RWPE2 (cell line): ENCODE measurements at places on chromosomes 2 and 18.
A peak's percentile ranks its signal among the peaks of the same experiment; 100 is the strongest.

DNA sequence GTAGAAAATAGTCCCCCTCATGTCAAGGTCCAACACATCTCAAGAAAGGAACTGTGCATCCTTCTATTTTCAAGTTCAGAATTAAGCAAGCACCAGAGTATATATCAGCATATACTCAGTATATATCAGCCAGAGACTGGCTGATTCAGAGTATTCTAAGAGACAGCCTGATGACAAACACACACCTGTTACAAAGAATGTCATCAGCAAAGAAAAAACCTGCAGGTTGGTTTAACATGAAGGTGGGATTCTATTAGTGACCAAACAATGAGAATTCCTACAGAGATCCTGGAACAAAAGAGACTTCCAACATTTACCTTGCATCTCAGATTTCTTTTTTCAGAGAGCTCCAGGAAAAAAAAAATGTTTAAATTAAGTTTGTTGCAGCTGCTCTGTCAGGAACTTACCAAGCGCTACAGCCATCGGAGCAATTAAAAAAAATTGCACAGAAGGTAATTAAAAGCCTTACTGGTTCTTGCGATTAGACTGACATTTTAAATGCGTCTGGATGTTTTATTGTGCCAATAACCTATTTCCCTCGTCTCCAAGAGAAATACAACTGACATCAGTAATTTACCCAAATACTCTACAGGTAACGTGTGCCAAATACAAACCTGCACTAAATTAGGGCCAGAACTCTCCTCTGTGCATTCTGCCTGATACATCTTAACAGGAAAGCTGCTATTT is 218.1 kb downstream of the HNMT start:
- DNase-seq: no peak

GRCh38 chr2:225597911-225598310 is 198.4 kb downstream of the NYAP2 start:
- DNase-seq: no peak

DNA sequence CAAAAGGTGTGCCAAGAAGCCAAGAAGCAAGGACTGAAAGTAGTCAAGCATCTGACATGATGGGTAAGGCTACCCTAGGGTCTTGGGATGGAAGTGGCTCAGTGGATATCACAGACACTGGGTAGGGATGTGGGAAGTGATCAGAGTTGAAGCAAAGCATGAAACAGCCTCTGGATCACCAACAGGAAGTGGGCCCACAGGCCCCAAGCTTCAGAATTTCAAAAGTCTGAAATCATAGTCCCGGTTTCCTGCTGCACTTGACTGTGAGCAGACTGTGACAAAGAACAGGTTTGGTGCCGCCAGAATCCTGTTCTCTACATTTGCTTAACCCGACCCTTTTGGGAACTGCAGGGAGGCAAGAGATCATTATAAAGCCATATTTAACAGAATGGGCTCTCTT is 57.4 kb downstream of the SP100 start:
- no peak for DNase-seq

GRCh38 chr2:210591663-210592062 is 35.3 kb downstream of the CPS1 start:
- DNase-seq: no peak

DNA sequence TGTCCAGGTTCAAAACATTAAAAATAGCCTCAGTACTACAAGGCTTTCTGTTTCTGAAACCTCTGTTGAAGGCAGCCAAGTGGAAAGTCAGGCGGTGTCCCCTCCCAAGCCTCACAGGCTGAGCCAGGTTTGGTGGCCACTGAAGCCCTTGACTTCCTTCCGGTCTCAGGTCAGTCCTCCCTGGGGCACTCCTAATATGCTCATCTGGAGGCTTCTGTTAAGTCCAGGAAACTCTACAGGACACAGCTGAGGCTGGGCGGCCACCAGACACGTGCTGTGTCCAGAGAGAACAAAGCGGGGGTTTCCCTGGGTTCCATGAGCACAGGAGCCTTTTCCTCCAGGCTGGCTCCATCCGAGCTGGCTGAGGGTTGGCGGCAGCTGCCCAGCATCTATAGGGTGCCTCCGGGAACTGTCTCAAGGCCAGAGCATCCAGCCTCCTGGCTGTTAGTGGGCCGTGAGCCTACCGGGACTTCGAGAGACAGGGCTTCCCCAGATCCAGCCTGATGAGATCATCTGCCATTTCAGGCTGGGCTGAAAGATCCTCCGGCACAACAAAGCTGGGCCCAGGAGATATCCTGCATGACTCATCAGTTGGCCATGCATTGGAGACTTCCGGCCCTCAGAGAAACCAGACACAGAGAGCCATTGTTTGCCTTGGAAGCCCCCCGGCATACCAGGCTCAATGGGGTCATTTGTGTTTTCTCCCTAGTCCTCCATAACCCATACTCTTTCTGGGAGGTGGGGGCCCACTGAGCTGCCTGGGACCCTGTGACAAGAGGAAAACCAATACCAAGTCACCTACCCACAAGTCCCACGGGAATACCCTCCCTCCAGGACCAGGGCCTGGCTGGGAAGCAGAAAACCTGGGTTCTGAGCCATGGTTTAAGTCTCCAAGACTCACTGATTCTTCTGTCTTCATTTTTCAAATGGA is 71.7 kb downstream of the HS1BP3 start:
- peak; percentile 90 for DNase-seq

DNA sequence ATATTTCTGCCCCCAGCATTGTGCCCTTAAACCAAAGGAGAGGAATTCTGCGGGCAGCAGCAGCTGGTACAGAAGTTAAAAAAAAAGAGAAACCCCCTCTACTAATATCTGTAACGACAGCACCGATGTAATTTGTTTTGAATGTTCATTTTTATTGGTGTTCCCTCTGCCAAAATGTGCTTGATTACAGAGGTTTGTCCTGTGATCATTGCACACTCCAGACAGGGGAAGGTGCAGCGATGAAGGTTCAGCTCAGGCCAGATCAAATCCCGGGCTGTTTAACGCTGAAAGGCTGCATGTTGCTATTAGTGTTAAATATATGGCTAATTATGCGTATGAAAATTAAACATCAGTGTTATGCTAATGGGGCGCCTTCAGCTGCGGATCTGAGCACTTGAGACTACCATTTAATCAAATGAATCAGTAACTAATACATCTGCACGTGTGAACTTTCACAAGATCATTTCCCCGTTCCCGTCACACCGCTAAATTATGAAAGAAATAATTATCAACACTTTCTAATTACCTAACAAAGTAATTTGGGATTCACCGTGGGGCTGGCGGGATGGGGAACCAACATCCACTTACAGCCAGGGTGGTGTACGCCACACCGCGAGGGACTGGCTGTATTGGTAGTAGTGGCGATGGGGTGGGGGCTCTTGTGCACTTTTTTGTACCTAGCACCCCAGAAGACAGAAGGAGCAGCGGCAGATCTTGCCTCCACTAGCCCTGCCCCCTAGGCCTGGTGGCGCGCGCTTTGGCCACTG is 1.5 kb upstream of the DLX1 start:
- no peak for DNase-seq

DNA sequence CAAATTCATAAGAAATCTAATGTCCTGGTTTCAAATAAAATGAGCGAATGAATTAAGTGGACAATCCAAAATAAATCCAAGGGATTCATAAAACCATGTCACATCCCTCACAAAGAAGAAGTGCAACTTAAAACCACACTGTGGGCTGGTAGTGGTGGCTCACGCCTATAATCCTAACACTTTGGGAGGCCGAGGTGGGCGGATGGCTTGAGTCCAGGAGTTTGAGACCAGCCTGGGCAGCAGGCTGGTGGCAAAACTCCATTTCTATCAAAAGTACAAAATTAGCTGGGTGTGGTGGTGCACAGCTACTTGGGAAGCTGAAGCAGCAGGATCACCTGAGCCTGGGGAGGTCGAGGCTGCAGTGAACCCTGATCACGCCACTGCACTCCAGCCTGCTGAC is 25.4 kb downstream of the FAM98A start:
- DNase-seq: no peak

GRCh38 chr2:241188361-241189092 is at the start of gene ANO7:
TSS of gene ANO7 (plus strand) at chr2:241188677. CDS start at chr2:241190064, 1,387 bp downstream.
- DNase-seq: no peak

- DNase-seq: no peak
These were observed 151.4 kb downstream of the DYSF start for GRCh38 chr2:71604726-71605120.

DNA sequence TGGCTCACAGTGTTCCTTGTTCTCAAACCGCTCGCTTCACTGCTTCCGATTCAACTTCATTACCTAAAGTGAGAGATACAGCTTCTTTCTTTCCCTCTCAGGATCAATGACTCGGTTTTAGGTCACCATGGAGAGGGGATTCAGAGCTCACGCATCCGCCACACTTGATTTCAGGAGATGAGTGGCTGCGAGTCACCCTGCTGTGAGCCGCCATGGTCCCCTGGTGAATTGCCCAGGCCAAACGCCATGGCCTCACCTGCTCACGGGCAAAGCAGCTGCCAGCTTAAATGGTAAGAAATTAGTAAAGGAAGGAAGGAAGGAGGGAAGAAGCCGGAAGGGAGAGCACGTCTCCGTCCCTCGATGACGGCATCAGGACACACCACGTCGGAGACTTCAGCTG is 60.5 kb downstream of the ADNP2 start:
- DNase-seq: no peak

- no peak for DNase-seq
These were observed 35.3 kb upstream of the PPP1CB start for GRCh38 chr2:28716265-28716865.

DNA sequence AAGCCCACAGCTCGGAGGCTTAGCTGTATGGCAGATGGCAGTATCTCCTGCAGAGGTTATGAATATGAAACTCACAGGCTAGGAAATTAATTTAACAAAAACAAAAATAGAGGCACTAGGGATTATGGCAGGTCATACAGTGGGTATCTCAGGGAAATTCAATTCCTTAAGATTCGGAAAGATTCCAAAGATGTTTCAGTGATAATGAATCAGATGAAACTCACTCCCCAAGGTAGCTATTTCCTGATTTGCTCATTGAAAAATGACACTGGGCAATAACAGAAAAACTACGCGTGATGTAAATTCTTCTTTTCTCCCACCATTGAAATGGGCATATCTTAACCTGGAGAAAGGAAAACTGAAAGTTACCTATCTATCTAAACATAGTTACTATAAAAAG is 414.1 kb downstream of the STK39 start:
- DNase-seq: no peak

DNA sequence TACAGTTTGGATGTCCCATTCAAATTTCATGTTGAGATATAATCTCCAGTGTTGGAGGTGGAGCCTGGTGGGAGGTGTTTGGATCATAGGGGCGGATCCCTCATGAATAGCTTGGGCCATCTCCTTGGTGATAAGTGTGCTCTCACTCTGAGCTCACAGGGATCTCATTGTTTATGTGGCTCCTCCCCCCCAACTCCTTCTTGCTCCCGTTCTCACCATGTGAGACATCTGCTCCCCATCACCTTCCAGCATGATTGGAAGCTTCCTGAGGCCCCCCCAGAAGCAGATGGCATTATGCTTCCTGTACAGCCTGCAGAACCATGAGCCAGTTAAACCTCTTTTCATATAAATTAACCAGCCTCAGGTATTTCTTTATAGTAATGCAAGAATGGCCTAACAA is 3.0 kb upstream of the INPP1 start:
- DNase-seq: no peak

- no peak for DNase-seq
These were observed 744.3 kb upstream of the ACVR2A start for GRCh38 chr2:147100406-147101035.

DNA sequence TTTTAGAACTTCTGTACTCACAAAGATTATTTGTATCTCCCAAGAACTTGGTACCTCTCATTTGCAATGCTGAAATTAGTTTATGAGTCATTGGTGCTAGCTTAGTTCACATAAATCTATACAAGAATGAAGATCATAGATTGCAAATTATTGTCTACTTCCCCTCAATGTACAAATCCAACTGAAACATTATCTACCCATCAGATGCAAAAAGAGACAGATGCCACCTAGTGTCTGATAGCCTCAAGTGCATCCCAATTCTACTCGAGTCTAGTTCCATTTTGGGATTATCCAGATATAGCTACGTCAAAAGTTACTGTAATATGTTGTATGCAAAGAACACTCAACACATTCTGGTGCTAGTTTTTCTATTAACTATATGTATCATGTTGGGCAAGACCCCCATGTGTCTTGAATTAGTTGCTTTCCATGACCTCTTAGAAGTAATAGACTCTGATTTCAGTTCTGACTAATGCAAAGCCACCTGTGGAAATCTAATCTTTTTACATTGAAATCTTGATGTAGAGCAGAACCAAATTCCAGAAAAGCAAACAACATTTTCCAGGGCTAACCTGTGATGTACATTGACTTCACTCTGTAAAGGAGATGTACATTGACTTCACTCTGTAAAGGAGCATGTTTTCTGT is 210.0 kb downstream of the RBM43 start:
- no peak for DNase-seq

DNA sequence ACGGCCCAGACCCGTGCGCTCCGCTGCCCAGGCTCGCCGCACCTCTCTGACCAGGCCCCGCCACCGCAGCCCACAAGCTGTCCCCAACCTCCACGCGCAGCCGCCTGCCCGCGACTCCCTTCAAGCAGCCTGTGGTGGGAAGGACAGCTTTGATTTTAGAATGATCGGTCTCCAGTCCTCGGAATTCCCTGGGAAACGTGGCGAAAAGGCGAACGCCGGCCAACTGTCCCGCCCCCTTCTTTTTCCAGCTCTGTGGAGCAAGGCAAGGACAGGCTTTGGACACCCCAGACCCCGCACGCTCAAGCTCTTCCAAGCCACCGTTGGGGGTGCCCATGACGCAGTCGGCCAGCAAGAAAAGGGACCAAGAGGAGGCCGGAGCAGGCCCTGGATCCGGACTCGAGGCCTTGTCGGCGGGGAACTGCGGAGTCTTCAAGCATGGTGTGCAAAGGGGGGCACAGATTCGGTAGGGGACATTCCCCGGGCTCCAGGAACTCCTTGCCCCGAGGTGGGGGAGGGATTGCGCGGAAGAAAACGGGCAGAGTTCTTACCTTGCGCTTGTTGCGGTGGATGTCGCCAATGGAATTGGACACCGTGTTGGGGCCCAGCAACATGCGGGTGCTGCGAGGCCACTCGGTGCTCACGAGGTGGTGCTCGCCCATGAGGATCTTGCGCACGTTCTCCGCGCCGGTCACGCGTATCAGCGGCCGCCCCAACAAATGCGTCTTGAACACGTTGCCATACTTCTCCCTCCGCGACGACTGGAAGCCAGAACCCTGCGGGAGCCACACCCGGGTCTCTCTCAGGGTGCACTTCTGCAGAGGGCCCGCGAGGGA is 4.0 kb downstream of the CYP26B1 start:
- no peak for DNase-seq

- DNase-seq: no peak
These were observed 33.8 kb upstream of the NFATC1 start for GRCh38 chr18:79361766-79362522.

DNA sequence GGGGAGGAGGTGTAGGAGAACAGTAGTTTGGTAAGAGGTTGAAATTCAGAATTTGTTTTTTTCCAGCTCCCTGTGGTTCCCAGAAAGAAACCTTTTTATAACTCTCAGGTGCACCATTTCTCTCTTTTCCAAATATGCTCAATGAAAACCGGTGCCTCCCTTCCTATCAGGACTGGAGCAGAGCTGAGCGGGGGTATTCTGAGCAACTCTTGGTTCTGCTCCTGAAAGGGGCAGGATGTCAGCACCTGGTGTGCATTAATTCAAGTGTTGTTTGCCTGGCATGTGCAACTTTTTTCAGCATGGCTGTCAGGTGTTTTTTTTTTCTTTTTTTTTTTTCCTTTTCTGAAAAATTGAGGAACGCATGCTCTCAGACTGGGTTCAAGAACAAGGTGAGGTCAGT is 74.1 kb downstream of the MAPK4 start:
- DNase-seq: no peak

GRCh38 chr2:68700560-68700959 is 34.1 kb upstream of the ARHGAP25 start:
- DNase-seq: no peak
